ENCODE measurements at places on chromosomes 3 and 15. TPM values are rescaled to one million over a fixed set of nuclear protein-coding genes. Genes with fewer than 3 reads are reported as not detected.

DNA sequence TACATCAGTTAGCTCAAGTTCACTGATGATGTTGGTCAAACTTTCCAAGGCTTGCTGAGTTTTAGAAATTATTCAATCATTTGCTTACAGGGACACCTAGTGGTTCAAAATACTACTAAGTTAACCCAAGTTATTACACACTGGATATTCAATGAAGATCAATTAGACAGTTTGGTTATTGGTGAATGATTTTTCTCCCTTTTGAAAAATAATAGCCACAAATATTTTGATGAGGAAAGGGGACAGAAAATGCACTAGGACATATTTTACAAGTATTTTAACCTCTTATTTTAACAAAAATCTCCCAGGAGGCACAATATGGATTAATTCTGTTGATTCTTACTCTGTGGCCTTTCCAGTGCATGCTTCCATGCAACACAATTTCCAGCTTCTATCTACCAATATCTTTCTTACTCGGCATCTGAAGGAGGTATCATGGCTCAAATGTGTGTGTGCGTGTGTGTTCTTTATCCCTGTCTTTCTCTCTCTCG lies 20.1 kb upstream of the GOLGA6L2 start:
- H3K4me3 ChIP-seq = no peak overlapping the region
- H3K27me3 ChIP-seq = no peaks in the 10 kb centered on the region
- DNase-seq = no peak

DNA sequence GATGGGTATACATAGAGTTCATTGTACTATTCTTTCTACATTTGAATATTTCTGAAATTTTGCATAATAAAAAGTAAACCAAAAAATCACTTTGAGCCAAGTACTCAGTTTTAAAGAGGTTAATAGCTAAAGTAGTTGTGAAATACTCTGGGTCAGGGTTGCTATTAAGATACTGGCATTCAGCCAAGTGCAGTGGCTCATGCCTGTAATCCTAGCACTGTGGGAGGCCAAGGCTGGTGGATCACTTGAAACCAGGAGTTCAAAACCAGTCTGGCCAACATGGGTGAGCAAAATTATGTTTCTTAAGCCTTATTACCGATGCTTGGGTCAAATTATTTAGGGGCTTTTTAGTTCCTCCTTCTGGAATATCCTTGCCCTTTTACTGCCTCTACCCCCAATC lies 122.0 kb upstream of the MELTF start:
- H3K27ac ChIP-seq = no peak overlapping the region
- no peaks in the 10 kb centered on the region for H3K4me1 ChIP-seq
- H3K4me3 ChIP-seq = no peak overlapping the region

DNA sequence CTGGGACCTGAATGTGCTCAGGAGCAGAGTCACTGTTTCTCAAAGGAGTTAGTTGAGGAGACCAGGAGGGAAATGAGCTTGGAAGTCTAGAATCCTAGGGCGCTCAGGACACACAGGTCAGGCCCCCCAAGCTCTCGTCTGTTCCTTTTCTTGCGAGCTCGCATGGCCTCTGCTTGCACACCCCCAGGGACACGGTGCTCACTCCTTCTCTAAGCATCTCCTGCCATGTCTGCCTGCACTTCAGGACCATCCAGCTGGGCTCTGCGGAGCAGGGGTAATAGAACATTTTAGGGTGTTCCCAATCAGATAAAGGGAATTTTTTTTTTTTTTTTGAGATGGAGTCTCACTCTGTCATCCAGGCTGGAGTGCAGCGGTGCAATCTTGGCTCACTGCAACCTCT lies 213.2 kb downstream of the XXYLT1 start:
- H3K27me3 ChIP-seq = no peaks in the 10 kb centered on the region
- H3K4me3 ChIP-seq = no peak overlapping the region
- H3K4me1 ChIP-seq = no peaks in the 10 kb centered on the region
- no peak for DNase-seq
- H3K36me3 ChIP-seq = no peaks in the 10 kb centered on the region
- no peak overlapping the region for H3K27ac ChIP-seq

DNA sequence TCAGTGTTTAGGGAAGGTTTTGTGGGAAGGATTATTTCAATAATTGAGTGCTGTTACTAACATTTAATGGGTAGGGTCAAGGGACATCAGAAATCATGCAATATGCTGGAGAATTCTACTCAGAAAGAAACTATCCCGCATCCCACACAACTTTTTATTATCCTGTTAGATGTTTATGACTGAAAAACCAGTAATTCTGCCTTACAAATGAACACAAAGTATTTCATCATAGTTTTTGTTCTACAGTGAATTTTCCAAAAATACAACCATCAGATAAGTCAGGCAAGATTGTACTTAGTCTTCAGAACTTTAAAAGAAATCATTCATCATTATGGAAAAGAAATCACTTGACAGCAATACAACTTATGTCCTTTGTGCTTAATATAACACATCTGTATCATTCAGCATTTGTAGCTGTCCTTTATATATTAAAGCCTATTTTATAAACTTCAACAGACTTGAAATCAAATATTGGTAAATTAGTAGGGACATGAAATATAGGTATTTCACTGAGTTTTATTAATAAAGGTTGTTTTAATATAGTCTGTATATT lies 61.9 kb downstream of the TRPM7 start:
- no peaks in the 10 kb centered on the region for H3K36me3 ChIP-seq
- no peak overlapping the region for H3K27ac ChIP-seq
- no peaks in the 10 kb centered on the region for H3K4me1 ChIP-seq
- DNase-seq = no peak

CCDC80 gene
- total RNA-seq = 7.1 TPM

THRB gene
- total RNA-seq = 23.3 TPM
